PC-9 (cell line): ENCODE measurements at places on chromosomes 4 and X. TPM values are rescaled to one million over a fixed set of nuclear protein-coding genes. Genes with fewer than 3 reads are reported as not detected.

DNA sequence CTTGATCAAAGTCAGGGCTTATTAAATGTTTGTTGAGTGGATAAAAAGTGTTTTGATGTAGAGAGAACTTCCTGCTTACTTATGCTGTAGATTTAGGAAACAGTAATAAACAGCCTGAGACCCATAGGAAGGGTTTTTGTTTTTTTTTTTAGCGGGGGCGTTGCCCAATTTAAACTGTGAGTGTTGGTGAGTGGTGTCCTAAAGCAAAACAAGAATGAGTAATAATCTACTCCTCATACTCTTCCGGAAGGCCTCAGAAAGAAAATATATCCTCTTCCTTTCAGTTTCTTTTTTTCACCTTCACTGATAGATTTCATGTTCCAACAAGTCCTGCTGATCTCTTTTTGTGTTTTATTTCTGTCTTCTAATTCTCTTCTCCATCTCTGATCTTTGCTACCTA, 104.4 kb upstream of the SCML1 start:
- H3K27me3 ChIP-seq = no peaks in the 10 kb centered on the region
- no peak overlapping the region for H3K27ac ChIP-seq
- H3K36me3 ChIP-seq = no peaks in the 10 kb centered on the region
- no peaks in the 10 kb centered on the region for H3K4me1 ChIP-seq
- H3K4me3 ChIP-seq = no peak overlapping the region

The RHOXF2 gene
- total RNA-seq = not detected in 2 replicates

The LIAS gene
- total RNA-seq = 16.3 and 16.4 TPM in 2 replicates

The ATP8A1 gene
- not detected in 2 replicates for total RNA-seq

GRCh38 chr4:179095585-179096221, 1653.5 kb upstream of the AGA start:
- no peak overlapping the region for H3K4me3 ChIP-seq
- no peaks in the 10 kb centered on the region for H3K27me3 ChIP-seq
- no peaks in the 10 kb centered on the region for H3K36me3 ChIP-seq
- no peaks in the 10 kb centered on the region for H3K4me1 ChIP-seq
- peak; percentile 6 for DNase-seq
- H3K27ac ChIP-seq = no peak overlapping the region

DNA sequence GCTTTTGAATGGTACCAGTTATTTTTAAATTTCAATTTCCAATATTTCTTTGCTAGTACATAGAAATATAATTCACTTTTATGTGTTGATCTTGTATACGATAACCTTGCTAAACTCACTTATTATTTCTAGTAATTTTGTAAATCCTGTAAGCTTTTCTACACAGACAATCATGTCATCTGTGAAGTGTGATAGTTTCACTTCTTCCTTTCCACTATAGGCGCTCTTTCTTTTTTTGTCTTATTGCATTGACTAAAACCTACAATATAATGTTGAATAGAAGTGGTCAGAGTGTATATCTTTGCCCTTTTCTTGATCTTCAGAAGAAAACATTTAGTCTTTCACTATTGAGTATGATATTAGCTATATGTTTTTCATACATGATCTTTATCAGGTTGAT, 76.6 kb downstream of the ZNF182 start:
- DNase-seq = no peak
- H3K36me3 ChIP-seq = no peaks in the 10 kb centered on the region
- H3K4me1 ChIP-seq = no peaks in the 10 kb centered on the region
- no peak overlapping the region for H3K4me3 ChIP-seq
- H3K27me3 ChIP-seq = no peaks in the 10 kb centered on the region

- H3K27me3 ChIP-seq = no peaks in the 10 kb centered on the region
- no peaks in the 10 kb centered on the region for H3K4me1 ChIP-seq
- no peaks in the 10 kb centered on the region for H3K36me3 ChIP-seq
- no peak overlapping the region for H3K27ac ChIP-seq
- DNase-seq = no peak
Measured at GRCh38 chrX:143437439-143437838, 79.8 kb downstream of the SPANXN3 start.

The XKRX gene
- total RNA-seq = 1.2 and 1.4 TPM in 2 replicates

- DNase-seq = no peak
- H3K36me3 ChIP-seq = no peaks in the 10 kb centered on the region
- H3K27me3 ChIP-seq = no peaks in the 10 kb centered on the region
- no peak overlapping the region for H3K4me3 ChIP-seq
- no peaks in the 10 kb centered on the region for H3K4me1 ChIP-seq
- no peak overlapping the region for H3K27ac ChIP-seq
Measured at GRCh38 chrX:147803948-147804347, 107.8 kb upstream of the FMR1 start.

DNA sequence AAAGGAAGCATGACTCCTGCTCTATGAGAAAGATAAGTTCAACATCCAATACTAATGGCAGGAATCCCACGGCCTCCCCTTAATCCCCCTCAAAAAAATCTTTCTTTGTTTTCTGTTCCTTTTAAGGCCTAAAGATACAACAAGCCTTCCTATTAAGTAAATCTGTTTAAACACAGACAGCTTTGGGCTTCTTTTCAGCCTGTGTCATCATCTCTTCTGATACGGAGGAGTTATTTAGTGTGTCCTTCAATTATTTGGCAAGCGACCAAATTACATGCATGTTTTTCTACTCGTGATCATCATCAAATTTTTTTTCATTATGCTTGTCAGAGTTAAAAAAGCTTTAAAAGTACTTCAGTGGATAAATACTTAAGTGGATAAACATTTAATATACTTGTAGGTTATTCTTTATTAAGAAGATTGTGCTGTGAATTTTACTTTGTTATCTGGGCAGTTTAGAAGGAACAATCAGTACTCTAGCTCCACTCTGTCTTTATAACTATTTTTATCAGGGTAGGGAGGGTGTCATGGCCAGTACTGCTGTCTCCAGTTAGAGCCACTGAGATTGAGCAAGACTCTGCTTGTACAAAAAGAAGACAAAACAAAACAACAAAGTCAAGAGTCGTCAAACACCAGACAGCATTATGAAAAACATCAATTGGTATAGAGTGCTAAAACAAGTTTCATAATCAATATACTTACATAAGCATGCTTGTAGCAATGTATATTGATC, 210.7 kb downstream of the PRR32 start:
- no peaks in the 10 kb centered on the region for H3K36me3 ChIP-seq
- H3K4me3 ChIP-seq = no peak overlapping the region
- no peaks in the 10 kb centered on the region for H3K4me1 ChIP-seq
- H3K27ac ChIP-seq = no peak overlapping the region
- no peak for DNase-seq
- H3K27me3 ChIP-seq = no peaks in the 10 kb centered on the region
